ENCODE measurements at places on chromosomes 11 and 22. TPM values are rescaled to one million over a fixed set of nuclear protein-coding genes. Genes with fewer than 3 reads are reported as not detected.

Gene CYTH4
- total RNA-seq: 0.33 TPM

Gene ZFTA
- total RNA-seq: 41.1 TPM

Gene CDCA5
- 14.8 TPM for total RNA-seq

Gene MUC5AC
- total RNA-seq: not detected

Gene ZNF214
- total RNA-seq: 2.4 TPM

Gene KIRREL3
- total RNA-seq: 0.38 TPM

- DNase-seq: no peak
Measured at GRCh38 chr11:23944923-23945322, 551.9 kb upstream of the LUZP2 start.

- no peak for DNase-seq
Measured at GRCh38 chr22:27718186-27719035, 83.1 kb downstream of the MN1 start.

DNA sequence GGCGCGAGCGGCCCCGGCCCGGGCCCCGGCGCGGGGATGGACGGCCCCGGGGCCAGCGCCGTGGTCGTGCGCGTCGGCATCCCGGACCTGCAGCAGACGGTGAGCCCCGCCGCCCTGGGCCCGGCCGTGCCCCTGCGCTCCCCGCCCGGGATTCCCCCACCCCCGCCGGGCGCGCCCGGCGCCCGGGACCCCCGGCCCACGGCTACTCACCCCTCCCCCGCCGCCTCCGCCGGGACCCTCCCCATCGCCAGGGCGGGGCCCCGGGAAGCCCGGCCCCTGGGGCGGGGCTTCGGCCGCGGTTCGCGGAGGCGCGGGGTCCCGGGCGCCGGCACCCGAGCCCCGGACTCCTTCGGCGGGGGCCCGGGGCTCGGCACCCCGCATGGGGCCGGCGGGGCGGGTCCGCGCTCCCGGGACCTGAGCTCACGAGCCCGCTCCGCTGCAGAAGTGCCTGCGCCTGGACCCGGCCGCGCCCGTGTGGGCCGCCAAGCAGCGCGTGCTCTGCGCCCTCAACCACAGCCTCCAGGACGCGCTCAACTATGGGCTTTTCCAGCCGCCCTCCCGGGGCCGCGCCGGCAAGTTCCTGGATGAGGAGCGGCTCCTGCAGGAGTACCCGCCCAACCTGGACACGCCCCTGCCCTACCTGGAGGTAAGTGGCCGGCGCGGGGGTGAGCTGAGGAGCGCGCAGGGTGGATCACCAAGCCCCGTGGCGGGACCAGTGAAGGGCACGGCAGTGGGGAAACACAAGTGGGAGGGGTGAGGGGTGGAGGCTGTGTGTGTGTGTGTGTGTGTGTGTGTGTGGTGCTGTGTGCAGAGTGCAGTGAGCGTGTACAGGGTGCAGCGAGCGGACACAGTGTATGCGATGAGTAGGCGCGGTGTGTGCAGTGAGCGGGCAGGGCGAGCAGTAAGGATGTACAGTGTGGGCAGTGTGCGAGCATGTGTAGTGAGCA, 2.3 kb downstream of the SHANK3 start:
- DNase-seq: peak; percentile 53

DNA sequence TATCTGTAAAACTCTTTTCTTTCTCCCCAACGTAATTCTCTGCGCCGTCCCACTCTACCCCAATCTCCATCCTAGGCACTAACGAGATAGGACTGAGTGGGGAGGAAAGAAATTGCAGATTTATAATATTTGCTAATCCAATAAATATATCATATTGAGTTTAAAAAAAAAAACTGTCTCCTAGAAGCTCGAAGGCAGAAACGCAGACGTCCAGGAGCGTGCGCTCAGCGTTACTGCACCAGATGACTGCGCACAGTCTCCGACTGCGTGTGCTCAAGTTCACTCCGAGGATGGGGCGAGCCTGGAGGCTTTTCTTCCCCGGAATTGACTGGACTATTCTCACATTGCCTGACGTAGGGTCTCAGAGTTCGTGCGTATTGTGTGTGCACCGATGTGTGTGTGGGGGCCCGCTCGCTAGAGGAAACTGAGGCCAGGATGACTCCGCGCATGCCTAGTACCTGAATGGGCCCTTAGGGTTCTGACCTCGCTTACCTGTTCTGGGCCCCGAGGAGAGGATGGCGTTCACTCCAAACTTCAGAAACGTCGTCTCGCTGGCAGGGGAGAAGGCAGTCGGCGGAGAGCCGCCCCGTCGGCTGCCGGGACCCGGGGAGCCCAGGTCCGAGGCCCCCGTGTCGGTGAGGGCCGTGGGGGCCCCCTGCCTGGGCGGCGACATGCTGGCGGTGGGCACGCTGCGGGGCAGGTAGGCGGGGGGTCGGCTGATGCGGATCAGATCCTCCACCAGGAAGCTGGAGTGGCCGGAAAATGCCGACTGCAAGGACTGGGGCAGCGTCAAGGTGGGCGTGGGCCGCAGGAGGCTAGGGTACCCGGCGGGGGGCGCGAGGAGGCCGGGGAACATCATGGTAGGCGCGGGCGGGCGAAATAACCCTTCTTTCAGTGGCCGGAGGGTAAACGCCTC, 551 bp downstream of the DBX1 start:
- no peak for DNase-seq

DNA sequence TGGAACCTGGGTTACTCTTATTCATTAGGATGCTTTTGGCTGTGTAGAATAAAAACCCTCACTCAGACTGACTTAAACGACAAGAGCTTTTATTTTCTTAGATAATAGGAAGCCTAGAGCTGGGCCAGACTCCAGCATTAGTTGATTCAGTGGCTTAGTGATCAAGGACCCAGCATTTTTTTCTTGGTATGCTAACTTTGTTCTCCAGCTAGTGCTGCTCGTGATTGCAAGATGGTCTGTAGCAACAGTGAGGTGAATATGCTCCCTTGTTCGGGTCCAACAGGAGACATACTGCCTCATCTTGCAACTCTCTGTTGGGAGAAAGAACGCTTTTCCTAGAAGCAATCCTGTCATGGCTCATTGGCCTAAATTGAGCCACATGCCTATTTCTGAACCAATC, 33.4 kb downstream of the INSC start:
- no peak for DNase-seq

DNA sequence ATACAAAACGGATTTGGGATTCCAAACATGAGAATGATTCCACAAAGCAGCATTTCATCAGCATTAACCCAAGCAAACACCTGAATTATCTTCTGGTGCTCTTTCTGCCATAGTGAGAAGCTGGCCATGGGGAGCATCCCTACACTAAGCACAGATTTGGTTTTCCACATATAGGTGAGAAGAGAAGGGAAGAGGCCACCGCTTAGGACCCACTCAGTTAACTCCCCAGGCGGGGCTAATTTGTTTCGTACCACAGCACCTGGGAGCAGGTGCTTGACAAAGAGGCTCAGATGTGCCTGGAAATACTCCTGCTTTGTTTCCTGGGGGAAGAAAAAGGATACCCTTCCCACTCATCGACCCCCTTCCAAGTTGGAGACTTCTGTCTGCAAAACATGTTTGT, 64.2 kb downstream of the RAB30 start:
- no peak for DNase-seq

DNA sequence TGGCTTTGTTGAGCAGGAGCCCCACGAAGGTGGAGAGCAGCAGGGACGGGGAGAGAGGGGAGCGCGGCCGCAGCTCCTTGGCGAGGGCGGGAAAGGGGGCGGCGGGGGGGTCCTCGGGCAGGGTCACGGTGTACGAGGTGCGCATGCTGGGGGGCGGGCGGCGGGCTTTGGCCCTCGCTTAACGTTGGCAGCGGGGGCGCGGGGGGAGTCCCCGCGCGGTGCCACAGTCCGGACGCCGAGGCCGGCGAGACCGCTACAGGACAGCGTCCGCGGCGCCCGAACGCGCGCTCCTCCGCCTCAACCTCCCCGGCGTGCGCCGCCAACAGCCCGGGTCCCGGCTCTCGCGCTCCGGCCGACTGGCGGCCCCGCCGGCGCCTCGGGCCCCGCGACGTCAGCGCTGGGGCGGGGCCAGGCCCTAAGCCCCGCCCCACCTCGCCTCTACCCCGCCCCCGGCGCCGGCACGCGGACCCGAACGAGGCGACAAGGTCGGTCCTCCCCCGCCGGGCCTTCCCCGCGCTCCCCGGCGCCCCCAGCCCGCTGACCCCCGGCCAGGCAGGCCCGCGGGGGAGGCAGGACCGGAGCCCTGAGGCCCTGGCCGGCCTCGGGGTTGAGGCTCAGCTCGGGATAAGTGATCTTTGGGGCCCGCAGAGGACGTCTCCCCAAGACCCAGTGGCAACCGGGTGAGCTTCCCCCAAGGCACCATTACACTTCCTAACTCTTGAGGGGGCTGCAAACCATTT, 17.5 kb downstream of the USP2 start:
- peak; percentile 70 for DNase-seq
